ENCODE measurements at places on chromosomes 1 and 21.

DNA sequence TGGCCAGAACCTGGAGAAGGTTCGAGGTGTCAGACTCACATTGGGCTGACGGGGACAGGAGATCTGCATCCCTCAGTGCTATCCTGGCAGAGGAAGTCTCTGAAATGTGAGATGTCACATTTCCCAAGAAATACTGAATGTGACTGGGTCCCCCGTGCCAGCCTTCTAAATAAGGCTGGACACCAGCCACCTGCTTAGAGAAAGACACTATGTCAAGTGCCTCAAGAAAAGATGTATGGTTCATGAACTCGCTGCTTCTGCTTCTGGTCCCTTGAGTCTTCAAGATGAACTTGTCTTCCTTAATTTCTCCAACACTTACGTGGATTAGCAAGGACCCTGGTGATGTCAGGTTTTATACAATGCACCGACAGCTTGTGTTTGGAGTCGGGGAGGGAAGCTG, 42.1 kb upstream of the FHAD1 start:
- no peak for DNase-seq

- no peak for DNase-seq
Measured at GRCh38 chr1:83060221-83060620, 938.7 kb downstream of the TTLL7 start.

DNA sequence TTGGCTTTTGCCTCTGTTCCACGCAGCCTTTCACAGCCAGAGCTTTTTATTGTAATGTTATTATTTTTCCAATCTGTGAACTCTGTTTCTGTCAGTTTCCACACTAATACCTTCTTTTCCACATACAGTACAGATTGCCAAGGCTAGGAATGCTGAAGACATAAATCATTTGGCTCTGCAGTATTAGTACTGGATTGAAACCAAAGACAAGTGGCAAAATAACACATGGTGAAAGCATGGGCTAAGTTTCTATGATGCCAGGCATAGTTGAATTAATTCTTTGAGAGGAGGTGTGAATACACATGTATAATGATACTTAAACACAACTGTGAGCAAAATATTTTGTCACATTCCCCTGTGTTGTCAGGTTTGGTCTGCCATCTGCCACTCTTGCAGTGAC, 73.5 kb downstream of the TMEM200B start:
- DNase-seq, result no peak

GRCh38 chr1:155938220-155938627, 3.2 kb upstream of the RXFP4 start:
- DNase-seq, result peak; percentile 48

GRCh38 chr1:26338670-26339069, 15.3 kb downstream of the CRYBG2 start:
- no peak for DNase-seq

GRCh38 chr1:228346731-228347130, 59.9 kb downstream of the TRIM11 start:
- DNase-seq, result peak; percentile 34

DNA sequence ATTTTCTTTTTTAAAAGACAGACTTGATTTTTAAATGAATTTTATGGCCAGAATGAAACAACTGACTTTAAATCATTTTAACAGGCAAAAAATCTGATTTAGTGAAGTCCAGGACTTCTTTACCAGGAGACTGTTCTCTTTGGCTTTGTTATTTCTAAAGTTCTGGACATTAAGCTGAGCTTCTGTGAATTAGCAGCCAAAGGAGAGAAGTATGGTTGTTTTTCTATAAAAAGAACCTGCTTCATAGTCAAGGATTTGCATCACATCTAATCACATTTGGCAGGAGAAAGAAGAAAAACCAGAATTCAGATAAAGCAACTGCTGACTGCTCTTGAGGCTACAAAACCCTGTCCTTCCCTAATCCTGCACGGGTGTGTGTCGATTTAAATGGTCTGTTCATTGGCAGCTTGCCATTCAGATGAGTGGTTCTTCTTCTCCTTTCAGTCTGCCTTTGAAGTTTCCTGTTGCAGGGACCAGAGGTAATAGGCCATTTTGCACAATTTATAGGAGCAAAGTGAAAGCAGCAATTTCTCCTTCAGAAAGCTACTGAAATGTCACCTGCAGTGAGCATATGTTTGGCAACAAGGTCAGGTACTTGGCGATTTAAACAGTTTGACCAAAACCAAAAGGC, 215.4 kb downstream of the OLFM3 start:
- no peak for DNase-seq

DNA sequence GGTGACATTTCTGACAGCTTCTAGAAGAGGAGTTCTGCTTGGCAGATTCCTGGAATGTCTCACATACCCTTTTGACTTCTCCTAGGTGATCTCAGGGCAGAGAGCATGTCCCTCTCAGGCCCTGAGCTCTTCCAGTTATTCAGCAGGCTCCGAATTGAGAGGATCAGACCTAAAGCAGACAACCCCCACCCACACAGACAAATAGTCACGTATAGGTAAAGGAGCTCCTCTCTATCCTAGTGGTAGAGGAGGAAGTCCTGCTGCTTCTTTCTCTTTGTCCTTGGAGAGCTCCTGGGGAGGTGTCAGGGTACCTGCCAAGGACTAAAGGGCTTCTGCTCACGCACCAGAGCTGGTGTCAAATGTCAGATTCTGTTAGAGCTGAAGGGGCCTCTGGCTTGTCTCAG, 128.1 kb downstream of the IER5 start:
- no peak for DNase-seq

DNA sequence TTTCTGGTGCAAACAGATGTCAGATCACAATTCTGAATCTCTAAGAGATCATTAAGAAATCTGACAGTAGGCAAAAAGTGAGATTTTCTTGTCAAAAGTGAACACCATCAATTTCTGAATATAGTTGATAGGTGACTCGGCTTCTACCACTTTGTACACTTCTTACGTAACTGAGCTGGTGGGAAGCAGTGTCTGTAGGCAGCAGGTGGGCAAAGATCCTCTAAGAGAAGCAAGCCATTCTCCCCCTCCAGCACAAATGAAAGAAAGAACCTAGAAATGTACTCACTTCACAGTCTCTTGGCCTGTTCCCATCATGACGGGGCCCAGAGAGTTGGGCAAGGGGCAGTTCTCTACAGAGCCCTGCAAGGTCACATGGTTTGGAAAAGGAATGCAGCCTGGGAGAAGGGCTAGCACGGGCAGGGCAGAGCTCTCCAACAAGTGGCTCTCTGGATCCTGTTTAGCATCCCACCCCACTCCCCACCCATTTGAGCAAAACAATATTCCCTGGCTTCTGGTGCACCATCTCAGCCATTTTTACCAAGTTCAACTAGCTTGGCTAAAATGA, 412.6 kb downstream of the LTN1 start:
- DNase-seq, result no peak

DNA sequence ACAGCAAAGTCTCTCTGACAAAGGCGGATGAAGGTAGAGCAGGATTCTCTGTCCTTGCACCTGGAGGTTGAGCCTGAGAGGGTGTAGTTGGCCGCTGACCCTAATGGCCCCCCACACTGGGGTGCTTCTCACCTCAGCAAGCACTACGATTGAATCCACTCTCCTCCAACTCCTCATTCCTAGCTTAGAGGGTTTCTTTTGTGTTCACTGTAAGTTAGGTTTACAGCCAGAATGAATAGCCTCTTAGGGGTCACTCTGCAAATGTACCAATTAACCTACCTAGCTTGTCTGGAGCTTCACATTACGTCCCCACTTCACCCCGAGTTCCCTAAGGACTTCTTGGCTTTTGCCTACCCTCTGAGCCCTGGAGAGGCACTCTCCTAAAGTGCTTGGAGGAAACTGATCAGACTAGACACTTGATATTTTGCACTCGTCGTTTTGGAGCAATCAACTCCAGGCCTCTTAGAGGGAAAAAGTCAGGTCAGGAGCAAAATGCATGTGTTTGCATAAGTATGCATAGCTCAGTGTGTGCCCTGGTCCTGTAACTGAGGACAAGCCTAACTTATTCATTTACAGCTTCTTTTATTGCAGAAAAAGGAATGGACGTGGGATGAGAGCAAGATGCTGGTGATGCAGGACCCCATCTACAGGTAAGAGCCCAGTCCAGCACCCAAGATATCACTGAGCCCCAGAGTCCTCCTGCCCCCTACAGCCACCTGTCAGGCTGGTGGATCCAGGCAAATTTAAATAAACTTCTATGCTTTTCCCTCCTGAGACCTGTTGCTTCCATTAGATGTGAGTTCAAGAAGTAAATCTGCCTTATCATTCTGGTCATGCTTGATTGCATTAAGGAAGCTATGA, 76.4 kb downstream of the SPATA46 start:
- no peak for DNase-seq

DNA sequence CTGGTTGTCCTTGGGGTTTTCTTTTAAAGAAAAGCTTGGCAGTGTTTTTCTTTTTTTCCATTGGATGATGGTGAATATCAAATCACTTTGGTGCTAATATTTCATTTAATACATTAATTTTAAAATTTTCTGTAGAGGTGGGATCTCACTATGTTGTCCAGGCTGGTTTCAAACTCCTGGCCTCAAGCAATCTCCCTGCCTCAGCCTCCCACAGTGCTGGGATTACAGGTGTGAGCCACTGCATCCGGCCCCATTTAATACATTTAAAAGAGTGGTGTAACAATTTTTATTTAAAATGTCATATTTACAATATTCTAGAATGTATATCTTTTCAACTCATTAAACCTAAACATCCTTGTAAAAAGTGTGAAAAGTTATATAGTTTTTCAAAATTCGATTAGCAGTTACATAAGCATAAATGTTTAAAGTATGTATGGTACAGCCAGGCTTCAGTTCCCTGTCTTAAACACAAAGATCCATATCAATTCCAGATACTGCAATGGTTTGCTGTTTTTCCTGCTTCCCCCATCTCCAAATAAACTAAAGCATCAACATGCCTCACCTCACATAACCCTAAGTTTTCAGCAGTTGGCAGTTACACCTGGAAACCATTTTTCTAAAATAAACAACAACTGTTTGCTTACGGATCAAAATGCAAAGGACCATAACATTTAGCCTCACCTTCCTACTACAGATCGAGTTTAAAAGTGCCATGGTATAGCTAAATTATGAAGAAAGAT, 8.9 kb upstream of the LGALS8 start:
- no peak for DNase-seq

GRCh38 chr1:16981269-16981849, 939 bp upstream of the MFAP2 start:
- DNase-seq, result no peak

DNA sequence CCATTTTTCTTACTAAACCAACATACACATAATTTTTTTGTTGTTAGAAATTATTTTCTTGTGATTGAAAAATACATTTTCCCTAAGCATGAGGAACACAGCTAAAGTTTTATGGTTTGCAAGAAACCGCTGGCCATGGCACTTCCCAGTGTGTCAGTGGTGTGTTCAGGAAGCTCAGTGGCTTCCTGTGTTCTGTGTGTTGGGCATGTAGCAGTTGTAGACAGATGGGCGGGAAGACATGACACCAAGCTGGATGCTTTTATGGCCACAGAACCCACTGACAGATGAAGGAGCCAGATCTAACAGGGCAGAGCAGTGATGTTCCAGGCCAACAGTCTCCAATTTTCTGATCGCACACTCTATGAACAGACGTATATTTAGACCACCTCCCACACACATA, 119.8 kb downstream of the GALNT2 start:
- no peak for DNase-seq

DNA sequence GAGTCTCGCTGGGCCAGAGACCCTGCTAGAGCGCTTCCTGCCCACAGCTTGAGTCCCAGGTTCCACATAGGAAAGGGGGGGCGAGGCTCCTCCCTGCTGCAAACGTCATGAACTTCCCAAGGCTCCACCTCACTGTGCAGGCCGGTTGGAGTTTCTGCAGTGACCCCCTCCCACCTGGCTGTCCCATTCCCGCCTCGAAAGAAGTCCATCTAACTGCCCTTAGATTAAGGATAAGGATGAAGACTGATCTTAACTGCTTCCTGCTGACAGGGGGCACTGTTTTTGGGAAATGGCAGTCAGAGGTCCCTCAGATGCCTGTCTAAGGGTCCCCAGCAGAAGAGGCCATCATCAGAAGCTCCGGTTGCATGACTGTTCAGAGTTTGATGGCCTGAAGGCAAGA, 62.7 kb downstream of the STUM start:
- no peak for DNase-seq

GRCh38 chr1:43774359-43774758, 67.0 kb downstream of the ST3GAL3 start:
- DNase-seq, result no peak

GRCh38 chr21:45801989-45802388, 158.5 kb downstream of the PCBP3 start:
- DNase-seq, result no peak

GRCh38 chr1:205438213-205439158, 16.6 kb upstream of the LEMD1 start:
- DNase-seq, result peak; percentile 82

DNA sequence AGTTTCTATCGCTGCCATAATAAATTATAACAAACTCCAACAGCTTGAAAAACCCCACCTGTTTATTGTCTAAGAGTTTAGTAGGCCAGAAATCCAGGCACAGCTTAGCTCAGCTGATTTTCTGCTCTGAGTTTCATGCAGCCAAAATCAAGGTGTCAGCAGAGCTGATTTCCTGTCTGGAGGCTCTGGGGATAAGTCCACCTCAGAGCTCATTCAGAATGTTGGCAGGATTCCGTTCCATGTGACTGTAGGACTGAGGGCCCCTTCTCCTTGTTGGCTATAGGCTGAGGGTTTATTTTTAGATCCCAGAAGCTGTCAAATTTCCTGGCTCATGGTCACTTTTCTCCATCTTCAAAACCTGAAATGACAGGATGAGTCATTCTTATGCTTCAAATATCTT, 91.6 kb upstream of the CHODL start:
- DNase-seq, result no peak

GRCh38 chr1:26170472-26170821, 739 bp downstream of the ZNF593 start:
- no peak for DNase-seq

- DNase-seq, result no peak
Measured at GRCh38 chr1:198780376-198780775, 141.5 kb downstream of the PTPRC start.

GRCh38 chr21:25563361-25564116, 43.7 kb downstream of the MRPL39 start:
- no peak for DNase-seq
